ENCODE measurements at places on chromosomes 1 and 21.

- DNase-seq = no peak
Measured at GRCh38 chr21:24220446-24220845, 1386.8 kb downstream of the MRPL39 start.

DNA sequence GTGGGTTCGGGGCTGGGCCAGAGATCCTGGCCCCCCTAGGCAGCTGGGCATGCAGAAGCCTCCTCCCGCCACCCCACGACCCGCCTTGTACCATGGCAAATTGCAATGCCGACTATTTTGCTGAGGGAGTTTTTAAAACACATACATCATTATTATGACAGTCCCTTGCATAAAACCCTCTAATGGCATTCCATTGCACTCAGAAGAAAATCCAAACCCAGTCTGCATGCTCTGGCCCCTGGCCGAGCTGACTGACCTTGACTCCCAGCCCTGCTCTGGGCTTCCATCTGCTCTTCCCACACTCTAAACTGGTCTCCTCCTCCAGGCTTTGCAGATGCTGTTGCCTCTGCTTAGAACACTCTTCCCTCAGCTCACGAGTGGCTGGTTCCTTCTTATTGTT is 28.0 kb downstream of the PADI2 start:
- DNase-seq = no peak

- DNase-seq = peak; percentile 65
Measured at GRCh38 chr1:7616076-7616832, 154.8 kb upstream of the VAMP3 start.

DNA sequence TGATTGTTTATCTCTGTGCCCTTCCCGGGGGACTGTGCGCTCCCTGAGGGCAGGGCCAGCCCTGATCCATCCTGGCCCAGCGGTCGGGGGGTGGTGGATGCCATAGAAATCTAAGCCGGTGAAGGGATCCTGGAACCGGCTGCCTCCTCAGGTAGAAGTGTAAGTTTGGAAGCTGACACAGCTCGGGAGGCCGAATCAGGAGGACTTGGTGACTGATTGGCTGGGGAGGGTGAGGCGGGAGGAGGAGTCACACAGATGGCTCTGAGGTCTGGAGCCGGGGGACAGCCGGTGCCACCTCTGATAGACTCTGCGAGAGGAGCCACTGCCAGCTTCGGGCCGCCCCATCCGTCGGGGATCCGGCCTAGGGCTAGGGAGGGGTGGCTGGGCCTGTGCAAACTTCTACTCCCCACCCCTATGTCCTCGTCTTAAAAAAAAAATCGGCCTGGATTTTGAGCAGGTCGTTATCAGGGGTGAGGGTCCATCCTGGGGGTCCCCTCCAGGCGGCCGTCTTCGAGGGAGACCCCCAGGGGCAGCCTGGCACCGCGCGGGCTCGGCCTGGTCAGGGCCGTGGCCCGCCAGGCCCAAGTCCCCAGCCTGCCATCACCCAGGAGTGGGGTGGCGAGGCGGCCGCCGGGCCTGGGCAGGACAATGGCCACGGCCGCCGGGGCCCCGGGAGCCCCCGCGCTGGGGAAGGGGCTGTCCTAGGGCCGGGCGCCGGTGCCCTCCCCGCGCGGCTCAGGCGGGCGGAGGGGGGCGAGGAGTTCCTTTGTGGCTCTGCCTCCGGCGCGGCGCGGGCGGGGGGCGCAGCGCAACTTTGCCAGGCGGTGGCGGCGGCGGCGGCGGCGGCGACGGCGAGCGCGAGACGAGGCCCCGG is 708 bp upstream of the ZNF362 start:
- peak; percentile 90 for DNase-seq

DNA sequence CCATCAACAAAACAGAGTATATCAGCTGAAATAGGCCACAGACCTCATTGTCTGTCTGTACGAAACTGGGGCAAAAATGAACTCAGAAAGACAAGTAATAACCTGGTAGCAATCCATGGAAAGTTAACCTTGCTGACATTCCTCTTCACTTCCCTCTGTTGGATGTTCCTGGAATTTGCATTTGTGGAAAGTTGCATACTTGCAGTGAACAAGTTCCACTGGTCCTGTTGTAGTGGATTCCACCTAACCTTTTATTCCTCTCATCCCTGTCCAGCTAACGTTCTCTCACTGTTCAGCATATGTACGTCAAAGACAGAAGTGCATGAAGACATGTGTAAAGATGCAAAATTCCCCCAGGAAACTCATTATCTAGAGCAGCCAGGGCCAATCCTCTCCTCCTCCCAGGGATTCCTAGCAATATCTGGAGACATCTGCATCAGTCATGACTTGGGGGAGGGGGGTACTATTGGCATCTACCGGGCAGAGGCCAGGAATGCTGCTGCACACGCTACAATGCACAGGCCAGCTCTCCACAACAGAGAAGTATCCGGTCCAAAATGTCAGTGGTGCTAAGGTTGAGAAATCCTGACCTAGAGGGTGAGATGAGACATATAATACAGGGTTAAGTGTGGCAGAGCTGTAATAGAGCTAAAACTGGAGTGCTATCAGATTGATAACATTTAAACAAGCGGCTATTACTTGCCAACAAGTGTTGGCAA is 8.2 kb downstream of the LPAR3 start:
- no peak for DNase-seq

DNA sequence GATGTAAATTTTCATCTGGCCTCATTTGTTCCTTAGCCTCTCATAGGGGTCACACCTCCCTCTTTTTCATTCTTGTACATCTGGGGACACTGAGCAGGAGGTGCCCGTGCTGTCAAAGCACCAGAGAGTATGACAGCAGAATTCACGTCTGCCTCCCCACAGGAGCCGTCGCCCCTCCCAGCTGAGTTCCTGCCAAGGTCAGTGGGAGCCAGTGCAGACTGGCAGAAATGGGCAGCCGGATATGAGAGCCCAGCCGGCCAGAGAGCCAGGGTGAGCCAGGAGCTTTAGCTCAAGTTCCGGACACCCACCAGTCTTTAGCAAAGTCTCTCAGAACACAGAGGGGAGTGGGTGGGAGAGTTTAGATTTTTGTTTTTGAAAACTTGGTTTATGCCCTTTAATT is 21.9 kb downstream of the GPR137B start:
- DNase-seq = no peak

GRCh38 chr1:227270554-227270953 is 47.7 kb downstream of the CDC42BPA start:
- no peak for DNase-seq

- no peak for DNase-seq
Measured at GRCh38 chr1:30099587-30100523, 623.5 kb downstream of the MATN1 start.

DNA sequence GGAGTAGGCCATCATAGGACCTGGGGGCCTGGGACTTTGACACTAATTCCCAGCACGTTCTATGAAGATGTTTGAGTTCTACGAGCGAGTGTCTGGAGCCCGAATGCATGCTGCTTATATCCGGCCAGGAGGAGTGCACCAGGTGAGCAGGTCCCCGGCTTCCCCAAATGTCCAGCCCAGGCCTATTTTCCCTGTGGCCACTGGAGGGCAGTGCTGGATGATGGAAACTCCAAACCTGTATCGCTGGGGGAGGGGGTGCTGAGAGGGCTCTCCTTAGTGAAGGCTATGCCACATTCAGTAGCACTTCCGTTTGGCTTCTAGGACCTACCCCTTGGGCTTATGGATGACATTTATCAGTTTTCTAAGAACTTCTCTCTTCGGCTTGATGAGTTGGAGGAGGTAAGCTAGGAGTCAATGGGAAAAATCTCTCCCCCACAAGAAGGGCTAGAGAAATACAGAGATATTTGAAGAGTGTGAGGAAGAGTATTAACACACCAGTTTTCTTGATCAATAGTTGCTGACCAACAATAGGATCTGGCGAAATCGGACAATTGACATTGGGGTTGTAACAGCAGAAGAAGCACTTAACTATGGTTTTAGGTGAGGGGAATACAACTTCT is 5.2 kb upstream of the FCER1G start:
- DNase-seq = peak; percentile 89

DNA sequence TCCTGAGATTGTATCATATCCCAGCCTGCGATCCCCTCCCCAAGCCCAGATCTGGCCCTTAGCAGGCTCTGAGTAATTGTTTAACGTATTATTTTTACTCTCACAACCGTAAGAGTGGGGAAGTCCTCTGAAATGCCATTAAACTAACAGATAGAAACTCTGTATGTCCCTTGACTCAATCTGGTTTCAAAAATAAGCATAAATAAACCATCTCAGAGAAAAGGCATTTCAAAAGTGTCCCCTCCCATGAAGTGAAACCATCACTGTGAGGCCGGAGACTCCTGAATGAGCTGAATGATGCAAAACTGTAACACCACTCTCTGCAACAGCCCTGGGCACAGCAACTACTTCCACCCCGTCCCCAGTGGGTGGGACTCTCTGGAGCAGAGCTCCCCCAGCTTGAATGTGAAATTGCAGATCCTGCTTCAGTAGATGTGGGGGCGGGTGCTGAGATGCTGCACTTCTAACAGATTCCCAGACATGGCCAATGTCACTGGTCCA is 104.1 kb downstream of the SYF2 start:
- no peak for DNase-seq

DNA sequence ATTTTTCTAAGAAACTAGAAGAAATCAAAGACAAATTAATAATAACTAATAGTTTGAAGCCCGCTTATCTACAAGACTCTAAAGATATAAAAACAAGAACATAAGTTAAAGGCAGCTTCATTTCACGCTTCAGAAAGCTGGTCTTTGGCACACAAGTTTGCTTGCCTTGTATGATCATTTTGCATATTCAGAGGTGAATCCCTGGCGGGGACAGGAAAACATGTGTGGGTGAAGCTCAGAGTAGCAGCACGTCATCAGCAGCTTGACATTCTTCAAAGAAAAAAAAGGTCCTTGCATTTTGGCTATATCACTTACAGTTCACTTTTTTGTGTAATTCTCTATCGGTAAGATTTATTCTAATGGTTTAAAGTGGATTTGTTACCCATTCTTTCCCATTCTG is 1911.8 kb downstream of the MRPL39 start:
- no peak for DNase-seq

- peak; percentile 55 for DNase-seq
Measured at GRCh38 chr1:150072959-150073358, 5.4 kb downstream of the VPS45 start.

GRCh38 chr1:24318615-24319311 is 394 bp upstream of the GRHL3 start:
- DNase-seq = peak; percentile 48

- DNase-seq = no peak
Measured at GRCh38 chr1:99608058-99608457, 37.9 kb upstream of the PALMD start.

GRCh38 chr1:62685431-62685859 is 2.7 kb downstream of the DOCK7 start:
- no peak for DNase-seq

GRCh38 chr1:116950517-116951199 is 40.9 kb downstream of the PTGFRN start:
- DNase-seq = no peak

- no peak for DNase-seq
Measured at GRCh38 chr1:157152510-157152909, 14.3 kb upstream of the ETV3 start.

GRCh38 chr1:48208251-48208650 is 14.3 kb upstream of the SLC5A9 start:
- no peak for DNase-seq

All from common myeloid progenitor, CD34-positive (primary cell).